ENCODE measurements at places on chromosomes 6 and 20.

GRCh38 chr6:87164004-87164403, 8.6 kb downstream of the ZNF292 start:
- no peaks in the 10 kb centered on the region for H3K4me1 ChIP-seq
- no peaks in the 10 kb centered on the region for H3K36me3 ChIP-seq
- no peak overlapping the region for H3K4me3 ChIP-seq
- H3K27me3 ChIP-seq: no peaks in the 10 kb centered on the region

- no peaks in the 10 kb centered on the region for H3K36me3 ChIP-seq
- no peak for DNase-seq
- no peaks in the 10 kb centered on the region for H3K27me3 ChIP-seq
- no peak overlapping the region for H3K4me3 ChIP-seq
- H3K27ac ChIP-seq: no peak overlapping the region
- no peaks in the 10 kb centered on the region for H3K4me1 ChIP-seq
These were observed 100.7 kb upstream of the SCP2D1 start for GRCh38 chr20:18712882-18713281.

DNA sequence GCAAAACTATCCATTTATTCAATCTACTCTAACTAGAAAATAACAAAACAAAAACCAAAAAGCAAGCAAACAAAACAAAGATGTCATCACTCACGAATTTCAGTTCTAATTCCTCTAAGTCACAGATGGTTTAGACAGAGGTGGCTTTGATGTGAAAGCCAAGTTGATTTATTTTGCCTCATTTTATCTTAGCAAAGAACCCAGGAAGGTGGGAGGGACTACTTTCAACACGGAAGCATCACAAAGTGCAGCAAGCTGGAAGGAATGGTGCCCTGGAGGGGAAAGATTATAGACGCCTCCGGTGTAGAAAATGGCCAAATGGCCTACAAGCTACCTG, 88.4 kb downstream of the LAMP5 start:
- H3K4me3 ChIP-seq: no peak overlapping the region
- H3K36me3 ChIP-seq: no peaks in the 10 kb centered on the region
- DNase-seq: no peak
- no peak overlapping the region for H3K27ac ChIP-seq

GRCh38 chr6:18513253-18513798, 126.2 kb downstream of the RNF144B start:
- H3K36me3 ChIP-seq: no peaks in the 10 kb centered on the region
- H3K27ac ChIP-seq: no peak overlapping the region
- no peak for DNase-seq
- H3K4me1 ChIP-seq: no peaks in the 10 kb centered on the region
- H3K4me3 ChIP-seq: no peak overlapping the region

DNA sequence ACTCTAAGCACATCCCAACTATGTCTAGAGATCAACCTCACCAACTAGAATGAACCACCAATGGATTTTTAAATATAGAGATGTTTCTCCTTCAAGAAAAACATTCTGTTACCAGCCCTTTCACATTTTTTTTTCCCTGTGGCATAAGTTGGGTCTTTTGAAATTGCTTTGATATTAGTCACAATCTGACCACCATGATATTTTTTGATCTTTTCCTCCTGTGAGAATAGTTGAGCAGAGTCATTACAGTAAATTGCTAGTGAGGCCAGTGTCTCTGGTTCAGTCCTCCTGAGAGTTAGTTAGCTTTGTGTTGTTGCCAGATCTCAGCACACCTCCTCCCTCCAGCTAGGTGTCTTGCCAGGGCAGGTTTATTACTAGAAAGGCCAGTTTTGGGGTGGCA, 79.7 kb upstream of the MYLIP start:
- H3K4me3 ChIP-seq: no peak overlapping the region
- no peak for DNase-seq
- H3K4me1 ChIP-seq: peaks cover 4% of the 10 kb centered on the region
- no peak overlapping the region for H3K27ac ChIP-seq

- no peak for DNase-seq
- H3K27me3 ChIP-seq: no peaks in the 10 kb centered on the region
- no peak overlapping the region for H3K27ac ChIP-seq
- no peaks in the 10 kb centered on the region for H3K36me3 ChIP-seq
- no peaks in the 10 kb centered on the region for H3K4me1 ChIP-seq
- no peak overlapping the region for H3K4me3 ChIP-seq
These were observed 70.2 kb upstream of the TMEM170B start for GRCh38 chr6:11467364-11467763.

- no peak overlapping the region for H3K4me3 ChIP-seq
- DNase-seq: no peak
- no peaks in the 10 kb centered on the region for H3K4me1 ChIP-seq
These were observed 20.8 kb downstream of the MUC22 start for GRCh38 chr6:31031095-31031494.

DNA sequence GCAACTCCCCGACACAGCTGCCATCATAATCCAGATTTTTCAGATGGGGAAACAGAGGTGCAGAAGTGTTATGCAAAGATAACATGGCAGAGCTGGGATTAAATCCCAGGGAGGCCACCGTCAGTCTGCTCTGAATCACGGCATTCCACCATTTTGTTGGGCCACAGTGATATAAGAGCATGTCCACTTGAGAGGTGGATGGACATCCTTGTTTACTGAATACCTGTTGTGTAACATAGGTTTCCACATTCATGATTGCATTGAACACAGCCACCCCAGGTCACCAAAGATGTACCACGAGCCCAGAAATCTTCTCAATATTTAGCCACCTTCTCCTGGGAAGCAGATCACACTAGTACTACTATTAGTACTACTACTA, 191.5 kb downstream of the LRFN2 start:
- no peaks in the 10 kb centered on the region for H3K27me3 ChIP-seq
- H3K4me1 ChIP-seq: peaks cover 10% of the 10 kb centered on the region
- DNase-seq: no peak
- H3K36me3 ChIP-seq: no peaks in the 10 kb centered on the region
- H3K4me3 ChIP-seq: no peak overlapping the region

- peaks cover 5% of the 10 kb centered on the region for H3K27me3 ChIP-seq
- no peak overlapping the region for H3K4me3 ChIP-seq
- no peaks in the 10 kb centered on the region for H3K36me3 ChIP-seq
- no peak for DNase-seq
- H3K27ac ChIP-seq: no peak overlapping the region
These were observed 36.2 kb upstream of the HMGA1 start for GRCh38 chr6:34200340-34200971.

GRCh38 chr20:46627234-46627633, 24.0 kb downstream of the SLC13A3 start:
- H3K27me3 ChIP-seq: no peaks in the 10 kb centered on the region
- no peaks in the 10 kb centered on the region for H3K4me1 ChIP-seq
- no peak for DNase-seq
- H3K36me3 ChIP-seq: no peaks in the 10 kb centered on the region
- no peak overlapping the region for H3K27ac ChIP-seq

GRCh38 chr20:1671891-1672669, 14.5 kb upstream of the SIRPG start:
- H3K36me3 ChIP-seq: no peaks in the 10 kb centered on the region
- no peaks in the 10 kb centered on the region for H3K4me1 ChIP-seq
- peaks cover 11% of the 10 kb centered on the region for H3K27me3 ChIP-seq
- no peak overlapping the region for H3K27ac ChIP-seq
- no peak for DNase-seq

DNA sequence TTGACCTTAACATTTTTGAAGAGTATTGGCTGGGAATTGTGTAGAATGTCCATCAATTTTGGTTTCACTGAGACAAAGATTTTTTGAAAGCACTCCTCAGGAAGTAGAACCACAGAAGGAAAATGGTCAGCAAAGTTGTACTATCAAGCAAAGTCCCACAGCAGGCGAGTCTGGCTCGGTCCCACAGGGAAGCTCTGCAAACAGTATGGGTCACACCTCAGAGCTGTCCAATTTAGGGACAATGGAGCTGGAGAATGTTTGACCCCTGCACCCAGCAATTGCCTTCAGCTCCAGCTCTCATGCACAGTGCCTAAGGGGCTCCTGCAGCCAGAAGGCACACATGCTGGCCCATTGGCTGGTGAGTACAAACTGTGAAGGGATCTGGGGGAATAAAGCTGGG, 147.0 kb downstream of the MAFB start:
- DNase-seq: no peak
- no peaks in the 10 kb centered on the region for H3K36me3 ChIP-seq
- H3K4me1 ChIP-seq: no peaks in the 10 kb centered on the region

GRCh38 chr6:112231594-112232060, 22.7 kb downstream of the LAMA4 start:
- H3K27ac ChIP-seq: no peak overlapping the region
- DNase-seq: no peak
- no peaks in the 10 kb centered on the region for H3K36me3 ChIP-seq
- no peaks in the 10 kb centered on the region for H3K27me3 ChIP-seq
- H3K4me1 ChIP-seq: peaks cover 7% of the 10 kb centered on the region

- H3K27me3 ChIP-seq: no peaks in the 10 kb centered on the region
- peaks cover 1% of the 10 kb centered on the region for H3K4me1 ChIP-seq
- no peak overlapping the region for H3K4me3 ChIP-seq
- no peaks in the 10 kb centered on the region for H3K36me3 ChIP-seq
These were observed 13.3 kb upstream of the SLC2A12 start for GRCh38 chr6:134065706-134066105.

GRCh38 chr20:62688855-62689460, 19.7 kb upstream of the NTSR1 start:
- peaks cover 16% of the 10 kb centered on the region for H3K4me1 ChIP-seq
- H3K27ac ChIP-seq: no peak overlapping the region
- H3K27me3 ChIP-seq: peaks cover 14% of the 10 kb centered on the region

DNA sequence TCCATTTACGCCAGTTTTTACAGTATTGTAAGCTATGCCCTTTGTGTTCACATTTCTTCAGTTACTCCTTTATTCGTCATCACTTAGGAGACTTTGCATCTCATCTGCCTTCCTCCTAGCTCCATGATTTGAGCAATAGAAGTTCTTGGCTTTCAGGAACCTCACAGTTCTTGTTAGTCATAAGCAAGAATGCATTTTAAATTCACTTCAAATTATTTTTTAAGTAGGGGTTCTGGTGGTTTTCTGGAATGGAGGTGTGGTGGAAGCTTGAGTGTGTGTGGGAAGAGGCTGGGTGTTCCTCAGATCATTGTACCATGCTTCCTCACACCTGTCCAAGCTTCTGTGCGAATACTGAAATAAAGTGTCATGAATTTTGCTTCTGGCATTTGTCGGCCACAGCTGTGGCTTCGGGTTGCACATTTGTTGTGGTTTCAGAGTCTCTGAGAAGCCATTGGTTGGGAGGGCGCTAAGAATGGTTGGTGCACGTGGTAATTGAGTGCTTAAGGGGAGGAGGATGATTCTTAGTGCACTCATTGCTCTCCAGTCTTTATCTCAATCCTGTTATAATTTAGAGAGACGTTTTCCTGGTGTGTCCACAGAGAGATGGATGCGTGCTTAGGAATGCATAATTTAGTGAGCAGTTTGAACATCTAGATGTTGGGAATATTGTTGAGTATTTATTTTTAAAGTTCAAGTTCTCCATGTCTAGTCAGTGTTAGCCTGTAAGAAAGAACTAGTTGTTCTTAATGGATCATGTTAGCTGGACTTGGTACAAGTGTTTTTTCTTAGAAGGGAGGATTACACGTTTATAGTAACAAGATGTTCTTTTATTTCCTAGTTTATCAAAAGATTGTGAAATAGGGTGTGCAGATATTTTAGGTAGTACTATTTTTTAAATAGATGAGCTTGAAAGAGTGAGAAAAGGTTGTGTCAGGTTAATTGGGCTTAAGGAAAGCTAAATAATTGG, 31.9 kb downstream of the FOXO3 start:
- H3K4me1 ChIP-seq: peaks cover 69% of the 10 kb centered on the region
- peak overlapping the region; percentile 44 for H3K27ac ChIP-seq
- H3K27me3 ChIP-seq: no peaks in the 10 kb centered on the region
- peak; percentile 71 for DNase-seq
- no peaks in the 10 kb centered on the region for H3K36me3 ChIP-seq
- no peak overlapping the region for H3K4me3 ChIP-seq

GRCh38 chr6:35678021-35678654, 10.6 kb downstream of the FKBP5 start:
- peak overlapping the region; percentile 35 for H3K27ac ChIP-seq
- peaks cover 29% of the 10 kb centered on the region for H3K4me1 ChIP-seq
- H3K36me3 ChIP-seq: no peaks in the 10 kb centered on the region
- no peaks in the 10 kb centered on the region for H3K27me3 ChIP-seq
- no peak for DNase-seq
- no peak overlapping the region for H3K4me3 ChIP-seq

DNA sequence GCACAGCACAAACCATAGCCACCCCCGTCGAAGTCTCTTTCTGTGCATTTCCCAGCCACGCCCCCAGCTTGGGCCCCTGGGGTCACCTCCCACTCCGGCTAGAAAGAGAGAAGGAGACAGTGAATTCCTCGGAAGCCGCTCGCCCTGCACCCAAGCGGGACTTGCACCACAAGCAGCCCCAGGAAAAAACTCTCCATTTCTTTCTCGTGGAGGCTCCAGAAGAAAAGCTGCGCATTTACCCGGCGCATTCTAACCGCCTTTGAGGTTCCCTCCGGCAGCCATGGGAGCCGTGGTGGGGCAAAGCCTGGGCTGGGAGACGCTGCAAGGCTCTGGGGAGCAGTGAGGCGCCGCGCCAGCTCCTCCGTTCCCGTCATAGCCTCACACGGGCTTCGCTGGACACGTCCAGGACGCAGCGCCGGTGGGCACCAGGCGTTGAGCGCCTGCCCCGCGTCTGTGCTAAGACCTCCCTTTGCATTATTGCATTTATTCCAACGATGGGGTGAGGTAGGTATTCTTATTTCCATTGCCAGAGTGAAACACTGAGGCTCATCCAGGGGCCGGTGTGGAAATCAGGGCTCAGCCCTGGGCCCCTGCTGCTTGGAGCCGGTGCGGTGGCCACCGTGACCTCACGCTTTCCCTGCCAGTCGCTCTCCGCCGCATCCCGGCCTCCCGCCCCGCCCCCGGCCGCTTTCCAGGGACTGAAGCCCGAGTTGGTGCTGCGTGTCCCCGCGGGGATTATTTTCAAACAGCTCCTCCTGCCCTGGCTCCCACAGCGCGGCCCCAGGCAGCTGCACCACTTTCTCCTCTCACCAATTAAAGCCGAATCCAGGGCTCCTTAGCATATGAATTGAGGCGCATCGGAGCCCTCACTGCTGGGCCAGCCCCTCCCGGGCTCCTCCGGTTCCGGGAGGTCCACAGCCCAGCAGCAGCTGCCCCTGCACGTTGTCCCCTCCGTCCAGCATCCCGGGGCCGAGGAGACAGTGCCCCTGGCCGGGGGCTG, 148.3 kb upstream of the AFDN start:
- H3K27me3 ChIP-seq: peaks cover 36% of the 10 kb centered on the region
- H3K27ac ChIP-seq: no peak overlapping the region
- H3K4me1 ChIP-seq: no peaks in the 10 kb centered on the region
- H3K36me3 ChIP-seq: no peaks in the 10 kb centered on the region

GRCh38 chr20:62401331-62401779, 5.7 kb downstream of the CABLES2 start:
- no peak overlapping the region for H3K4me3 ChIP-seq
- H3K4me1 ChIP-seq: peaks cover 3% of the 10 kb centered on the region
- DNase-seq: no peak
- H3K36me3 ChIP-seq: peaks cover 1% of the 10 kb centered on the region
- H3K27ac ChIP-seq: no peak overlapping the region
- H3K27me3 ChIP-seq: no peaks in the 10 kb centered on the region

- DNase-seq: peak; percentile 66
- no peak overlapping the region for H3K27ac ChIP-seq
- peaks cover 22% of the 10 kb centered on the region for H3K4me1 ChIP-seq
- H3K4me3 ChIP-seq: no peak overlapping the region
- H3K36me3 ChIP-seq: no peaks in the 10 kb centered on the region
These were observed 207.9 kb downstream of the MYLK4 start for GRCh38 chr6:2542858-2543218.
